ENCODE measurements at places on chromosomes 3 and 15. TPM values are rescaled to one million over a fixed set of nuclear protein-coding genes. Genes with fewer than 3 reads are reported as not detected.

EPHA3 gene
- total RNA-seq: 0.99 TPM

C3orf85 gene
- total RNA-seq: not detected

TMC3 gene
- total RNA-seq: not detected

GOLGA6L4 gene
- 1.5 TPM for total RNA-seq

TUSC7 gene
- total RNA-seq: not detected

UNC13C gene
- total RNA-seq: not detected

PYGO1 gene
- 10.1 TPM for total RNA-seq
